Natural killer cell (primary cell): ENCODE measurements at places on chromosomes 2 and 18. TPM values are rescaled to one million over a fixed set of nuclear protein-coding genes. Genes with fewer than 3 reads are reported as not detected.
A peak's percentile ranks its signal among the peaks of the same experiment; 100 is the strongest.

DCC gene
- total RNA-seq, result not detected

SGPP2 gene
- total RNA-seq, result not detected

LGALSL gene
- total RNA-seq, result 8.6 TPM

DIPK1C gene
- total RNA-seq, result not detected

SLC9A2 gene
- not detected for total RNA-seq

IL1F10 gene
- not detected for total RNA-seq

ANKRD62 gene
- not detected for total RNA-seq

ADCYAP1 gene
- total RNA-seq, result 0.45 TPM

STON1 gene
- 4.5 TPM for total RNA-seq

- H3K4me1 ChIP-seq, result no peaks in the 10 kb centered on the region
- H3K4me3 ChIP-seq, result no peak overlapping the region
- no peak for DNase-seq
Measured at GRCh38 chr2:221064058-221064854, 507.8 kb downstream of the EPHA4 start.

DNA sequence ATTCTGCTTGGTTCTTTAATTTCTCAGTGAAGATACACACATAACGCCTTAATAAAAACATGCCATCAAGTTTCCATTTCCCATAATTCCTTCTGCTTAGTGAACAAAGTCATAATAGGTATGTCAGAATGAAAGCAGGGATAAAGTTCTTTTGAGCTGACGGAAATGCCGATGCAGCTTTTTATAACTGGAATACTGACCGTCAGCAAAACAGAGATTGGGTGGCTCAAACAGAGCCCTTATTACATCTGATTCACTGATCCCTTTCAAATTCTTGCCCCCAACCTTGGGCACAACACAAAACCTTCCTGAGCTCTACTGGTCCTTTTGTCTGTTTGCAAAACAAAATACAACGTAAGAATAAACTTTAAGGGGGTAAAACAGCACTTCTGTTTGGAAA, 140.4 kb downstream of the CDH2 start:
- H3K4me1 ChIP-seq, result no peaks in the 10 kb centered on the region
- no peaks in the 10 kb centered on the region for H3K36me3 ChIP-seq
- H3K27ac ChIP-seq, result no peak overlapping the region
- H3K27me3 ChIP-seq, result no peaks in the 10 kb centered on the region
- DNase-seq, result no peak
- H3K4me3 ChIP-seq, result no peak overlapping the region

DNA sequence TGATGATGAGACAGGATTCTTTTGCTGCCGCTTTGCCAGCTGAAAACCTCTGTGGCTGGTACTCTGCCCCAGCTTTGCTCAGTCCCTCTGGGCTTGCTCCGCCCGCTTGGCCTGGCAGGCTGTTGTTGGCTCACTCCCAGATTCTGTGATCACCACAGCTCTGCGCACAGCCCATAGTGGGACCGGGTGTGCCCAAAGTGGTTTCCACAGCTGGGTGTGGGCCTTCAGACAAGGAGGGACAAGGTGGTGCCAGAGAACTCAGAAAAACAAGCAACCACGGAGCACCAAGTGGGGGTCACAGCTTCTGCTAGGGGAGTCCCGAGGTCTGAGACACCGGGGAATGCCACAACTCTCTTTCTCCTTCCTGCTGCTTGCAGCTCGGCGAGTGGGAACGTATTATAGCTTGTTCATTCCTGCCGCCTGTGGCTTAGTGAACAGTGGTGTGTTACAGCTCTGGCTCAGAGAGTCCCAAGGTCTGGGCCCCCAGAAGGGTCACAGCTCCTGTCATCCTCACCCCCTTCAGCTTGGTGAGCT, 9.2 kb upstream of the KYNU start:
- H3K36me3 ChIP-seq, result no peaks in the 10 kb centered on the region
- DNase-seq, result peak; percentile 22
- H3K27me3 ChIP-seq, result no peaks in the 10 kb centered on the region
- H3K4me3 ChIP-seq, result no peak overlapping the region
- peaks cover 21% of the 10 kb centered on the region for H3K4me1 ChIP-seq
- H3K27ac ChIP-seq, result peak overlapping the region; percentile 57

- no peaks in the 10 kb centered on the region for H3K27me3 ChIP-seq
- H3K36me3 ChIP-seq, result peaks cover 13% of the 10 kb centered on the region
- no peak overlapping the region for H3K27ac ChIP-seq
- no peak for DNase-seq
Measured at GRCh38 chr2:74537140-74537539, 7.4 kb downstream of the HTRA2 start.

DNA sequence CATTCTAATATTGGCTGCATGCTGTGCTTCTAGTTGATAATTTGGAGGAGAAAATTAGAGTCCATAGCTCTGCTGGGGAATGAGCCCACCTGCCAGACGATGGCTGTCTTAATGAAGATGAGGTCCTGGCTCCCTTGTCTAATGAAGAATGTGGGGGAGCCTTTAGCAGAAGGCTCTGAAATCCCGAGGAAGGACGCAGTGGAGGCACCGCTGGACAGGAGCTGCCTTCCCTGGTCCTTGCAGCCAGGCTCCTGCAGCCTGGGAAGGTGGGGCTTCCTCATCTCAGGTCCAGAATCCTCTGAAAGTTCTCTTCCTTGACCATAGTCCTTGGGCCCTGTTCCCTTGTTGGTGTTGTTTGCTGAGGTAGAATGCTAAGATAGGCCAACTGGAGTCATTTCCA, 208.3 kb downstream of the AGAP1 start:
- no peaks in the 10 kb centered on the region for H3K36me3 ChIP-seq
- H3K27ac ChIP-seq, result no peak overlapping the region
- H3K4me1 ChIP-seq, result peaks cover 11% of the 10 kb centered on the region
- no peak overlapping the region for H3K4me3 ChIP-seq
- H3K27me3 ChIP-seq, result no peaks in the 10 kb centered on the region
- DNase-seq, result no peak

GRCh38 chr2:200845669-200846325, 18.7 kb downstream of the CLK1 start:
- H3K27me3 ChIP-seq, result no peaks in the 10 kb centered on the region
- H3K4me3 ChIP-seq, result no peak overlapping the region
- H3K4me1 ChIP-seq, result no peaks in the 10 kb centered on the region
- H3K27ac ChIP-seq, result no peak overlapping the region

GRCh38 chr2:217999595-217999959, 3.2 kb downstream of the TNS1 start:
- DNase-seq, result no peak
- no peaks in the 10 kb centered on the region for H3K27me3 ChIP-seq
- no peaks in the 10 kb centered on the region for H3K36me3 ChIP-seq
- H3K27ac ChIP-seq, result no peak overlapping the region
- H3K4me1 ChIP-seq, result no peaks in the 10 kb centered on the region

DNA sequence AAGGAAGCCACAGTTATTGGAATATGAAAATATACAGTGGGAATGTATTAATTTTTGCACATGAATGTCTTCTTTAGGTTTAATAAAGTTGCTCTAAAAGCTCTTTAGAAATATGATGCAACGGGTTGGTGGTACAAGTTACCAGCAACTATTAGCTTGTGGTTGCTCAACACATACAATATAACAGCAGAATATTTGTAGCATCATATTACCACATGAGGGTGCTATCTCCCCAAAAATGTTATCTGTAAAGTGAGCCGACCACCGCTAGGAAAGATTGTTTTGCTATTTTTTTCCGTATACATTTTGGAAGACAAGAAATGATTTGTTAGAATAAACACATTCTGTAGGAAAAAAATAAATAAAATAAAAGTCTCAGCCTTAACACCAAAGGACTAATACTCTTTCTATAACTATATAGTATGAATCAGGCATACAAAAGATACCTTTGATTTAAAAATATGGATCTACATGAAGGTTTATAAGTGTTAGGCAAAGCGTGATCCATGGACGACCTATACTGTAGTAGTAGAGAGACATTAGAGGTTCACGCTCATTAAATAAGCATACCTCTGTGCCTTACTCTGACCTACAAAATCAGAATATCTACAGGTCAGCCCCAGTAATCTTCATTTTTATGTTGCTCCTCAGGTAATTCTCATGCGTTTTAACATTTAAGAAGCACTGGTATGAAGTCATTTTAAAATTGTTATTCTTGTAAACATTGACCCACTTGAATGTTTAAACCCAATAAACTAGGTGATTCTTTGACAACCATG, 1110.6 kb upstream of the ACVR2A start:
- no peak overlapping the region for H3K27ac ChIP-seq
- DNase-seq, result no peak
- no peaks in the 10 kb centered on the region for H3K36me3 ChIP-seq
- H3K4me3 ChIP-seq, result no peak overlapping the region
- H3K27me3 ChIP-seq, result no peaks in the 10 kb centered on the region
- no peaks in the 10 kb centered on the region for H3K4me1 ChIP-seq

DNA sequence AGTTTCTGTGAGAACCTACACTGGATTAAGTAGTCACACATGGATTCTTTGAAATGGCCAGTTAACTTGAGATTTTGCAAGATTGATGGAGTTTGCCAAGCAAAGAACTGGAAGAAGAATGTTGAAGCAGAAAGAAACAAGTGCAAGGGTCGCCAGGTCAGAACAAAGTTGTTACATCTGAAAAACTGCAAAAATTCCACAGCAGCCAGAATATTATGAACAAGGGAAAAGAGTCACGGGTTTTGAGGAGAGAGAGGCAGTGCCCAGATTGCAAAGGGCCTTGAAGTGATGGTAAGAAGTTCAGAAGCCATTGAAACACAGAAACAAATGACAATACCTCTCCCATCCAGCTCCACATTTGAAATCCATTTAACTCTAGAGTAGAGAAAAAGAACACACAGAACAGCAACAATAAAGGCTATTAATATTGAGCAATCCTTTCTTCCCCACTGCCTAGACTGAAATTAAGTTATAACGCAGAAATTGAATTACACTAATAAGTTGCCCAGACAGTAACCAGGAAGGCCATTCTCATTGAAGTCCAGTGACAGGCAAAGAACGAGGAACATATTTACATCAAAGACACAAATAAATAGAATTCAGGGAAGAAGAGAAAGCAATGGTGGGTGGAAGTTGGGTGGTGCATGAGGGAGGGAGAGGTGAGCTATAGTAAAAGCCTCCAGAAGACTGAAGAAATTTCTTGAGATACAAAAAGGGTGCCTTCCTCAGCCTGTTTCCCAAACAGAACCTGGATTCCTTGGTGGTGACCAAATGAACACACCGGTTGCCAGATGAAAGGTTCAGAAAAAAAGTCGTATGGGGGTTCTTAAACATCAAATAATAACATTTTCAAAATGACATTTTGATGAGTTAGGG, 80.6 kb downstream of the ARHGAP15 start:
- DNase-seq, result no peak
- H3K27me3 ChIP-seq, result no peaks in the 10 kb centered on the region
- peaks cover 3% of the 10 kb centered on the region for H3K4me1 ChIP-seq
- no peak overlapping the region for H3K27ac ChIP-seq
- peaks cover 21% of the 10 kb centered on the region for H3K36me3 ChIP-seq

GRCh38 chr2:157283468-157283867, 26.0 kb downstream of the GALNT5 start:
- H3K4me1 ChIP-seq, result no peaks in the 10 kb centered on the region
- no peak overlapping the region for H3K27ac ChIP-seq
- H3K36me3 ChIP-seq, result no peaks in the 10 kb centered on the region

- DNase-seq, result no peak
- H3K4me1 ChIP-seq, result no peaks in the 10 kb centered on the region
Measured at GRCh38 chr2:129829588-129829987, 149.9 kb upstream of the RAB6C start.

GRCh38 chr2:40450796-40451430, 977 bp downstream of the SLC8A1 start:
- no peak overlapping the region for H3K27ac ChIP-seq
- no peaks in the 10 kb centered on the region for H3K36me3 ChIP-seq
- no peak for DNase-seq
- peak overlapping the region; percentile 33 for H3K4me3 ChIP-seq
- peaks cover 8% of the 10 kb centered on the region for H3K4me1 ChIP-seq

- no peaks in the 10 kb centered on the region for H3K36me3 ChIP-seq
- peaks cover 30% of the 10 kb centered on the region for H3K4me1 ChIP-seq
- H3K27me3 ChIP-seq, result no peaks in the 10 kb centered on the region
- no peak overlapping the region for H3K4me3 ChIP-seq
- H3K27ac ChIP-seq, result peak overlapping the region; percentile 76
- DNase-seq, result peak; percentile 85
Measured at GRCh38 chr2:39128919-39129391, 8.1 kb upstream of the SOS1 start.

DNA sequence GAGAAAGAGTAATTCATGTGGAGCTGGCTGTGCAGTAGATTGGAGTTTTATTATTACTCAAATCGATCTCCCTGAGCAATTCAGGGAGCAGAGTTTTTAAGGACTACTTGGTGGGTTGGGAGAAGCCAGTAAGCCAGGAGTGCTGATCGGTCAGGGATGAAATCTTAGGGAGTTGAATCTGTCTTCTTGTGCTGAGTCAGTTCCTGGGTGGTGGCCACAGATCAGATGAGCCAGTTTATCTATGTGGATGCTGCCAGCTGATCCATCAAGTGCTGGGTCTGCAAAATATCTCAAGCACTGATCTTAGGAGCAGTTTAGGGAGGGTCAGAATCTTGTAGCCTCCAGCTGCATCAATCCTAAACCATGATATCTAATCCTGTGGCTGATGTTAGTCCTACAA, 17.0 kb upstream of the UGT1A8 start:
- no peak for DNase-seq
- no peak overlapping the region for H3K27ac ChIP-seq
- H3K36me3 ChIP-seq, result no peaks in the 10 kb centered on the region

GRCh38 chr2:41735476-41735875, 312.3 kb upstream of the PKDCC start:
- no peak overlapping the region for H3K4me3 ChIP-seq
- H3K27ac ChIP-seq, result no peak overlapping the region
- no peaks in the 10 kb centered on the region for H3K36me3 ChIP-seq
- no peaks in the 10 kb centered on the region for H3K4me1 ChIP-seq
- no peak for DNase-seq

GRCh38 chr2:174337337-174338146, 2.8 kb downstream of the SP9 start:
- DNase-seq, result peak; percentile 70
- no peak overlapping the region for H3K27ac ChIP-seq
- H3K4me1 ChIP-seq, result peaks cover 75% of the 10 kb centered on the region
- peaks cover 85% of the 10 kb centered on the region for H3K27me3 ChIP-seq
- peak overlapping the region; percentile 16 for H3K4me3 ChIP-seq

DNA sequence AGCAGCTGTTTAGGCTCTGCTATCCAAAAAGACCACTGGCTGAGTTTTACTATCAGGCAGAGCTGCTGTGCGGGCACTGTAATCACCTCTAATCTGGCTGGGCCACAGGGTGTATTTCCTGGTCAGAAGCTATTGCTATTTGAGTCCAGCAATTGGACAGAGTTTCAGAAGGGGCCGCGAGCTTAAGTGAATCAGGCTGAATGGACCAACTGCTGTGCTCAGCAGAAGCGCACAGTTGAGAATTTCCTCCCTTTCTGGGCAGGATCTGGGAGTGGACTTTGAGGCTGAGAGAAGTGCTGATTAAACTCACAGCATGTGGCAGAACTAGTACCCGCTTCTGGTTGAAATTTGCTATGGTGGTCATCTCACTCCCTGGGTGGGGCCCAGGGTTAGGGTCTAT, 251.8 kb downstream of the INSIG2 start:
- DNase-seq, result no peak
- H3K4me3 ChIP-seq, result no peak overlapping the region
- H3K27me3 ChIP-seq, result peaks cover 3% of the 10 kb centered on the region

DNA sequence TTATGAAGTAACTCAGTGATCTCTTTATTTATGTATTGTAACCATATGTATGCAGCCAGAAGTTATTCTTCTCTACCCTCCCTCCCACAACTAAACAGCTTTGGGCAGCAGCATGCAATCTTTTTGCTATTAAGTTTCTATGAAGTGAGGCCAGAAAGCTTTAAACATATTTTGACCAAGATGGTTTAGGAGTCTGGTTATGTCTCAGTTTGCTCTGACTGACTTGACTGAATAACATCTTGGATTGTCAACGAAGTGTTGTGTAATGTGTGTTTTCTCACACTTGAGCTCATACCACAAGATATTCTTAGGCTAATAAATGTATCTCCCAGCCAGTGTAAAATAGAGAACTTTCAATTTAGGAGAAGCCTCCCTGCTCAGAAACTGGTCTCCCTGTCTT, 104.3 kb downstream of the TTC27 start:
- no peaks in the 10 kb centered on the region for H3K4me1 ChIP-seq
- H3K27ac ChIP-seq, result no peak overlapping the region
- no peak overlapping the region for H3K4me3 ChIP-seq
- H3K36me3 ChIP-seq, result peaks cover 7% of the 10 kb centered on the region
